Fibroblast of mammary gland (primary cell): ENCODE measurements at places on chromosomes 5 and 9.

DNA sequence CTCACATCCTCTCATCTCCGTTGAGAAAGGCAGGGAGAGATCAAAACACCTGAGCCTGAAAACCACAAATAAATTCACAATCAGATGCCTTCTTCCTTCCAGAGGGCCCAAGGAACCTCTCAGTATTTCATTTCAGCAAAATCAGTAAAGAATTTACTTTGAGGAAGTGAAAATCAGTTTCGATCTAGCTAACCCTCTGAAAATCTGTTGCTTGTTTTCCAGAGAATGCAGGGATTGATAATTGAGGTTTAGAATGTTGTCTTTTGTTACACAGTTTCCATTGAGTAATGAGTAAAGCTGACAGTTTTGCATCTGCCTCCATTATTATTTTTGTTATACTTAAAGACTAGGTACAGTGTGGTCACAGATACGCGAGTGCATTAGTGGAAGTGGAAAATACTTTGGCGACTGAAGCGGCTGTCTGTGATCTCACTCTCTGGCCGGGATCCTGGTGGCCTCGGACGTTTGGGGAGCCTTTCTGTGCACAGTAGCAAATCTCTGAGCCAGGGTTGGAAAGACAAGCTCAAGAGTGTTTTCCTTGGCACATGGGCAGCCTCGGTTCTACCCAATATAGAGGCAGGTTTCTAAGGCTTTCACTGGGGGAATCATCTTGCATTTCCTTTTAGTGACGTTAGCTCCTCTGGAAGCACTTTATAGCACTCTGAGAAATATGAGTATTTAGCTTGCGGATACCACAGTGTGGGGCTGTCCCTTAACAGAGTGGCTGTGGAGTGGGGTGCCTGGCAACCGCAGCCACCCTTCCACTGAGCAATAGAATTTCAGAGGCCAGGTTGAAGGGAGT lies 32.2 kb upstream of the ANGPTL2 start:
- DNase-seq: peak; percentile 79

GRCh38 chr5:120473332-120473731 lies 9.2 kb downstream of the PRR16 start:
- DNase-seq: no peak

- no peak for DNase-seq
Measured at GRCh38 chr9:13646500-13647021, 367.1 kb upstream of the MPDZ start.

DNA sequence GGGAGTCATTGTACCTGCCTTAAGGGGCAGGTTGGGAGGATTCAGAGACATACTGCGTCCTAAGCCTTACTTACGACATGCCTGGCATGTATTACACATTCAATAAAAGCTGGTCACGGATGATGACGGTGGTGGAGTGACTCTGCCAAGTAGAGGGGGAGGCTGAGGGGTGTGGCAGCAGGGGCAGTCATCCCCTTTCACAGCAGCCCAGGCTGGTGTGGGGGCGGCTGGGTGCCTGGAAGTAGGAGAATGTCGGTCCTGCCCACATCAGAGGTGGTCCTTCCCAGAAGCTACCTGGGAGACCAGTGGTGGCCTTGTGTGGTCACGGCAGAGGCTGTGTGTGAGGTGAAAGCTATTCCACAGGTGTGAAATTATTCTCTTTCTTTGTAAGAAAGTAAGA lies 8.9 kb downstream of the ZBTB34 start:
- DNase-seq: peak; percentile 67

DNA sequence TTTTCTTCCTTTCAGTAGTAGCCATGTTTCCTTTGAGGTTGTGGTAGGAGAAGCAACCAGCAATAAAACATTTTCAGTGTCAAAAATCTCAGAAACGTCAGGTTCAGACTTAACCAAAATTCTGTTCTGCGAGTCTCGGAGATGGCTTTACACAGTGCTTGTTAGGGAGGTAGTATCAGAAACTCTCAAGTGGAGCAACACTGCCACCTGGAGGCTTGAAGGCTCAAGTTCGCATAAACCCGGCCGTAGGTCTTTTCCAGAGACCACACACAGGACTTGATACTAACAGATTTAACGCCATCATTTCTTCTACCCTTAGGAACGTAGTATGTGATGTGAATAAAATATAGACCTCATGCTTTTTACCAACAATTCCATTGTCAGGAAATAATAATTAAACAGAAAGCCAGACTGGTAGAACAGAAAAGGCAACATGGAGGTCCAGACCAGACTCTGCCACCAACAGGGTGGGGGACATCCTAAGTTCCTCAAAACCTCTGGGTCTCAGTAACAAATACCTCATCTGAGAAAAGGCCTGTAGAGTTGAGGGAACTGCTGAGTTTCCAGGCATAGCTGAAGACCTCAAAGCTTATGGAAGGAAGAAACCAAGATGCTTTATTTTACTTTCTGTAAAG lies 8.5 kb downstream of the PTGER4 start:
- DNase-seq: peak; percentile 90

DNA sequence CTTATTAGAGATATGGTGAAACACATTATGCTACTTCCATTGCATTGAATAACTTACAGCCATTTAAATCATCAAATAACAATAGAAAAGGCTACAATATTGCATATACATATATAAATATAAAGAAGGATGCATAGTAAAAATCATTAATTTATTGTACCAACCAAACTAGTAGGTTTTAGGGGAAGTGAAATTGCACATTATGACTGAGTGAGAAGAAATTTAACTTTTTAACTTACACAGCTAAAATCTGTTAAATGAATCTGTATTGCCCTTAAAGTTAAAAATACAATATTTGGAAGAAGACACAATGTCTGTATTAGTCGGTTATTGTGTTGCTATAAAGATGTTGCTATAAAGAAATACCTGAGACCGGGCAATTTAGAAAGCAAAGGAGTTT lies 2073.7 kb upstream of the ACO1 start:
- no peak for DNase-seq

DNA sequence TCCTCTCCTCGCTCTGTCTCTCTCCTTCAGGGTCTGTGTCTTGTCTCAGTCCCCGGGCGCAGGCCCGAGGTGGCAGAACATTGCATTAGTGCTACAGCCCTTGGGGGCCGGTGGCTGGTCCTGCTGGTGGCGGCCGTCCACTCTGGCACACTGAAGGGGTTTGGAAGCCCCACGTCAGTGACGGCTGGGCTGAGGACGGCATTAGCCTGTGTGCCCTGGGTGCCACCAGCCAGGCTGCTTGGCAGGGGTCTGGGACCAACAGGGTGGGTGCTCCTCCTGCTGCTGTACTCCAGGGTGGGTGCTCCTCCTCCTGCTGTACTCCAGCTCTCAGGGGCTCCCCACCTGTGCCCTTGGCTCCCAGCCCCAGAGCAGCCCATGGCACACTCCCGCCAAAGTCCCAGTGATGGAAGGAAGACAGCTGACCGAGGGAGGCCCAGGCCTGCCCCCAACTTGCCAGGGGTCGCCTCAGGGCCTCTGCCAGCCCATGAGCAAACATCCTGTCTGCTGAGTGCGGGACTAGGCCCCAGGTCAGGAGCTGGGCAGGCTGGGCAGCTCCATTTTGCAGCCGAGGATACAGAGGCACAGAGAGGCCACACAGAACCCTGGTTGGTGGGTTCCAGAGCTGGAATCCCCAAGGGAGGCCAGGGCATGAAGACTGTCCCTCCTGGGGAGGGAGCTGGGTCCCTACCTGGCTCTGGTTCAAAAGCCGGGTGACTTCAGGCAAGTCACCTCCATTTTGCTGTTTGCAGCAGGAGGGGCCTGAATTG lies 27.3 kb downstream of the SARDH start:
- DNase-seq: no peak

DNA sequence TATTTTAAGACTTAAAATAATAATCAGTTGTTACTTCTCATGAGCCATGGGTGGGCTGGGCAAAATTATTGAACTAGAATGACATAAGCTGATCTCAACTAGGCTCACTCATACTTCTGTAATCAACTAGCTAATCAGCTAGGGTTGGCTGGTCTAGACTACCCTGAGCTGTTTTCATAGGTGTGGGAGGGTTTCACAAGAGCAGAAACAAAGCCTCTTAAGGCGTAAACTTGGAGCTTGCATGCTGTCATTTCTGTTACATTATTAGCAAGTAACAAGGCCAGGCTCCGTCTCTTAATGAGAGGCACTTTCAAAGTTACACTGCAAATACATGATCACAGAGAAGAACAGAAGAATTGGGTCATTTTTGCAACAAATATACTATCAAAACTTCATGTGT lies 57.2 kb upstream of the GHR start:
- no peak for DNase-seq

GRCh38 chr5:377326-377981 lies 55.9 kb downstream of the AHRR start:
- DNase-seq: no peak
